ENCODE measurements at places on chromosomes 5 and 9. TPM values are rescaled to one million over a fixed set of nuclear protein-coding genes. Genes with fewer than 3 reads are reported as not detected.
A peak's percentile ranks its signal among the peaks of the same experiment; 100 is the strongest.

GRCh38 chr5:88883059-88883835, at the start of gene MEF2C:
TSS of gene MEF2C (minus strand) at chr5:88883184. CDS start at chr5:88823788, 59,396 bp downstream.
- peak; percentile 29 for DNase-seq

DNA sequence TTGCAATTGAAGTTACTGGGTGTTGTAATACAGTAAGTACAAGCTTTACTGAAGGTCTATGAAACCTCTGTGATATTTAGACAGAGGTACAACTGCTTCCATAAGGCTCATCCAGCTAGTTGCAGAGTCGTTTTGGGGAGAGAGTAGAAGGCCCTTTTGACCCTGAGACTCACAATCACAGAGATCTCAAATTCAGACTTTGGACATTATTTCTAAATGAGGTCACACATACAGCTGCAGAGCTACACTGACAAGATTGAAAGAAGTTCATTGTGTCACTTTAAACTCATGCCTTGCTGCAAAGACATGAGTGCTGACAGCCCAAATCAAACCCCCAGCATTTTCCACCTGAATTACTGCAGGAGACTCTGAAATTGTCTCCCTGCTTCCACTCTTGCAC, 205.9 kb upstream of the TMEM161B start:
- no peak for DNase-seq

DNA sequence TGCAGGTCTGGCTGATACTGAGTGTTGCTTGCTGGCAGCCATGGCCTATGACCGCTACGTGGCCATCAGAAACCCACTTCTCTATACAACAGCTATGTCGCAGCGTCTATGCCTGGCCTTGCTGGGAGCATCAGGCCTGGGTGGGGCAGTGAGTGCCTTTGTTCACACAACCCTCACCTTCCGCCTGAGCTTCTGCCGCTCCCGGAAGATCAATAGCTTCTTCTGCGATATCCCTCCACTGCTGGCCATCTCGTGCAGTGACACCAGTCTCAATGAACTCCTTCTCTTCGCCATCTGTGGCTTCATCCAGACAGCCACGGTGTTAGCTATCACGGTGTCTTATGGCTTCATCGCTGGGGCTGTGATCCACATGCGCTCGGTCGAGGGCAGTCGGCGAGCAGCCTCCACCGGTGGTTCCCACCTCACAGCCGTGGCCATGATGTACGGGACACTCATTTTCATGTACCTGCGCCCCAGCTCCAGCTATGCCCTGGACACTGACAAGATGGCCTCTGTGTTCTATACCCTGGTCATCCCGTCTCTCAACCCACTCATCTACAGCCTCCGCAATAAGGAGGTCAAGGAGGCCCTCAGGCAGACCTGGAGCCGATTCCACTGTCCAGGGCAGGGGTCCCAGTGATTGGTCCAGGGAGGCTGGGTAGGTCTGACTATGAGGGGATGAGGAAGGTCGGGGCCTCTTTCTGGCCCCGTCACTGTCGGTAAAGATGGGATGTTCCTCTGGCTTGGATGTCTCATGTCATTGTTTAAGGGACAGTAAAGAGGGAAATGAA, 718 bp downstream of the OR5C1 start:
- DNase-seq: no peak

DNA sequence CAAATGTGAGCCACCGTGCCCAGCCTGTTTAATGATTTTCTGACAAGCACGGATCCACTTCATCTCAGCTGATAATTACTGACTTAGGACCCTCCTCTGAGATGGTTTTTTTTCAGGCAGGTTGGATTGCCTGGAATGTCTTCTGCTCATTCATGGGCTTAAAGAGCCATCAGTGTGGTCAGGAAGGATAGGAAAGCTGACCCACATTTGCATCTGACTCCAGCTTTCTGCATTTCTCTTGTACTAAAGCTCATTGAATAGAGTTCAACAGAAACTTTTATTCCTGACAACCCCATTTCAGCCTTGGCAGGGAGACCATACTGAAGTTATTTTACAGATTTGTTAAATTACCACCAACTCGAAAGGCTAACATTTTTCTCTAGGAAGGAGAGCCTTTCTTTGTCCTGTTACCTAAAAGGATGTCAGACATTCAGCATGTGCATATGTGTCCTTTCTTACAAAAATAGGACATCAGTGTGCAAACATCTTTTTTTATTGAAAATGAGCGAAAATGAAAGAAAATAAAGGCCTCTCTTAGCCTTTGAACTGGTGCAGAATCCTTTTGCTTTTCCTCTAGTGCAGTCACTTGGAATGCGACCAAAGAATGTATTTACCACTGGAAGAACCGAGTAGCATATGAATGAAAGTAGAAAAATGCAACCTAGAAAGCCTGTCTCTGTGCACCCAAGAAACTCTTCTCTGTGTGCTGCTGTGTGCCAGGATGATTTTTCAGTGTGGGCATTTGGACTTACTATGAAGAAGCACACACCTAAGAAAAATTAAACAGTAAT, 26.6 kb downstream of the ADCY2 start:
- no peak for DNase-seq

- no peak for DNase-seq
Observed at GRCh38 chr9:81079055-81079454, 610.3 kb downstream of the TLE1 start.

GRCh38 chr5:176543428-176544182, 5.5 kb upstream of the CDHR2 start:
- no peak for DNase-seq

- DNase-seq: no peak
Observed at GRCh38 chr5:137792303-137792702, 38.1 kb upstream of the HNRNPA0 start.

MEIKIN gene
- total RNA-seq: not detected

DNA sequence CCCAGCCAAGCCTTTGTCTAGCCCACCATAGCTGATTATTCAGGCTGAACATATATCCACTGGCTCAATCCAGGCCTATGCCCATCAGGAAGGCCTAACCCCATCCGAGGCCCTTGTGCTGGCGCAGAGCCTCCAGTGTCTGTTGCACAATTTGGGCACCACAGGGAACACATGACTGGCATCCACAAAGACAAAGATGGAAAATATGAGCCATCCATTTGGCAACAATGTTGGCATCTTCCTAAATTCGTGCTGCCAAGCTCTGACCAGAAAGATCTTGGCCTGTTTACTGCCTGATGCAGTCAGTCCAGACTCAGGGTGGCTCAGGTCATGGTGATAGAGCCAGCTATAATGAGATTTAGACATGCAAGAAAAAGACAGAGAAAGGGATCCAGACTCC, 233.8 kb downstream of the PIK3R1 start:
- no peak for DNase-seq

DNA sequence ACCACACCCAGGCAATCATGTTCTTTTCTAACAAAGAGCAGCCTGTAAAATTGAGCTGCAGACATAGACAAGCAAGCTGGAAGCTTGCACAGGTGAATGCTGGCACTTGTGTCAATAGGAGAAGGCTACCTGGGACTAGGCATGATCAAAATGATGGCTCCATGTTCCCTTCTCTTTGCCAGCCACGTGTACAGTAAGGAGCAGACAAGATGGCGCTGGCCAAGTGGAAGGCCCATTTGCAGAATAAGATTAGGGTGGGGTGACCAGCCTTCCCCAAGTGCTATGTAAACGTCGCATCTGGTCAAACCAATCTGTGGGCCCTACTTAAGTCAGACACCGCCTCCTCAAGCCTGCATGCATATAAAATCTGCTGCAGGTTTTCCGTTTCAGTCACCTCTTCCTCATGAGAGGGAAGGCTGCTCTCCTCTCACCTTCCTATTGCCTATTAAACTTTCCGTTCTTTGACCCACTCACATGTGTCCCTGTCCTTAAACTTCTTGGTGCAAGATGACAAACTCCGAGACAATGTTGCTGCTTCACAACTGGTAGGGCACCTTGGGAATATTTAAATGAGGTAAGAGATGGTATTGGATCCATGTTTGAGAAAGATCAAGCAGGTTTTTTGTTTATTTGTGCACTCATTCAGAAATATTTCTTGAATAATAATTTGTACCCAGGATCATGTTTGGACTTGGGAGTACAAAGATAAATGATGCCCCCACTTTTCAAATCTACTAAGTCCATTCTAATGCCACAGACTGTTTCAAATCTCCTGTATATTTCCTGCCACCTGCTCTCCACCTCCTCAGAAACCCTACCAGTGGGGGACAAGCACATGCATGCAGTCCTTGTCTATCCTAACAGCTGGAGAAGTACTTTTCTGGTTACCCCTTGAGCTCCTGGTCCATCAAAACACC, 30.7 kb upstream of the TGFBR1 start:
- no peak for DNase-seq

DNA sequence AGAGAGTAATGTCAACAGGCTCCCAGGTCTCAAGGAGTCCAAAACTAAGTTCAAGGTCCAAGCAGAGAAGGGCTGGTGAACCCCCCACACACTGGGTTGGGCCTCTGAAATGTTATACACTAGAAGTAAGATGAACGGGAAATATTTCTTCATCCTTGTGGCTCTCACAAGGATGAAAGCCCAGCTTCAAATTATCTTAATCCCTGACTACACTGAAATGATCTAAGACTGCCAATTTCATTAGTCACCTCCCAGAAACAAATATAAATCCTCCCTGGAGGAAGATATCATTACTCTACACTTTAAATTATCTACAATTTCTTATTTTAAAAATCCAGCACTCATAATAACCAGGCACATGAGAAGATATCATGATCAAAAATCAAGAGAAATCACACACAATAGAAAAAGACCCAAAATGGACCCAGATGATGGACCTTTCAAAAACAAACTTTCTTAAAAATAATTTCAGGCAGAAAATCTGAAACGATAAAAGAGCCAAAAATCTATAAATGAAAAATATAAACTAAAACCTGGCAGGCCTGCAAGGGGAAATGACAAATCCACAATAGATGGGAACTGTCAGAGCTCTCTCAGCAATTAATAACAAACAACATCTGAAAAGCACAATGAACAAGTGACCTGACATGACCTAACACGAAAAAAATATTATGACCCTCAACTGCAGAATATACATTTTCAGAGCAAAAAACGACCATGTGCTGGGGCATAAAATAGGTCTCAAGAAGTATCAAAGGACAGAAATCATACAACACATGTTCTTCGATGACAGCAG, 117.4 kb downstream of the GPR21 start:
- no peak for DNase-seq

DNA sequence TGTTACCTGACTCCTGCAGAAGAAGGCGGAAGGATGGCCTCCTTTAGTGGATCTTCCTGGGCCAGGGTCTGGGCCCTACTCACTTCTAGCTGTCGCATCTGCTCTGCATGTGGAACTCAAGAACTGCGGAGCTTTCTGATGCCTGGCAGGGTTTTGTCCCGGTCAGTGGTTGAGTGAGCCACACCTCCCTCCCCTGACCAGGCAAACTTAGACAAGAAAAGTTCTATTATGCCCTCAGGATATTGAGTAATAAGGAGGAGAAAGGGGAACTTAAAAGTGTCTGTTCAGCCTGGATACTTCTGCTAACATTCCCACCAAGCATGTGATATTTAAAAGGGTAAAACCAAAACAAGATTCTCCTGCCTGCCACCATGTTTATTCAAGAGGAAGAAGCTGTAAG, at the start of gene FYB1:
TSS of gene FYB1 (minus strand) at position 127 of the 400 bp plus-strand sequence. CDS start 16,603 bp downstream, outside the sequence.
- no peak for DNase-seq

GRCh38 chr5:74054139-74054538, 428.1 kb downstream of the ARHGEF28 start:
- no peak for DNase-seq

DNA sequence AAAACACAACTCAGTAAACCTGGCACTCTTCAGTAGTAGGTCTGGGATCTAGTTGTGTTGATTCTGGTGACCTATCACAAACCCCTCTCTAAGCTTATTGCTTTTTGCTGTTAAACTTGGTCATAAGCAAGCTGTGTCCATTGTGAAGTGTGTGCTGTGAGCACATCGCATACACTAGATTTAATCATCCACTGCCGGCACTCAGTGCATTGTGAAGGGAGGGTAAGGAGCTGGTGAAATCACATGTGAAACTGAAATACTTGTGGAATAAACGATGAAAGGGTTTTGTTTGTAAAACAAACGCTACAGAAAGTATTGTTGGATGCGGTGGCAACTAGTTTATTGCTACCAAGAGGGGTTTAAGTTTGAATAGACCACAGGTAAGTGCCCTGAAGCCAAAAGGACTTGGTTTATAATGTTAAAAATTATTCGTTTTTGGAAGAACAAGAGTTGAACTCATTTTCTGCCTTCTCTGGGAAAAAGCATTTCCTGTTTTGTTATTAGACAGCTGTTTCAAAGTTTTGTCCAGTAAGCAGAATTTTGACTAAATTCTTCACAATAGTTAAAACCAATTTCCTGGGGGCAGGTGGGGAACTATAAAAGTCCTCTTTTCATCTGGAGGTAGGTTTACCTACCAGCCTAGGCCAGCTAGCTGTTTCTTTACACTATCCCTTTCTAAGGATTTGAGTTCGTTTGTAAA, 24.6 kb downstream of the TJP2 start:
- no peak for DNase-seq

DNA sequence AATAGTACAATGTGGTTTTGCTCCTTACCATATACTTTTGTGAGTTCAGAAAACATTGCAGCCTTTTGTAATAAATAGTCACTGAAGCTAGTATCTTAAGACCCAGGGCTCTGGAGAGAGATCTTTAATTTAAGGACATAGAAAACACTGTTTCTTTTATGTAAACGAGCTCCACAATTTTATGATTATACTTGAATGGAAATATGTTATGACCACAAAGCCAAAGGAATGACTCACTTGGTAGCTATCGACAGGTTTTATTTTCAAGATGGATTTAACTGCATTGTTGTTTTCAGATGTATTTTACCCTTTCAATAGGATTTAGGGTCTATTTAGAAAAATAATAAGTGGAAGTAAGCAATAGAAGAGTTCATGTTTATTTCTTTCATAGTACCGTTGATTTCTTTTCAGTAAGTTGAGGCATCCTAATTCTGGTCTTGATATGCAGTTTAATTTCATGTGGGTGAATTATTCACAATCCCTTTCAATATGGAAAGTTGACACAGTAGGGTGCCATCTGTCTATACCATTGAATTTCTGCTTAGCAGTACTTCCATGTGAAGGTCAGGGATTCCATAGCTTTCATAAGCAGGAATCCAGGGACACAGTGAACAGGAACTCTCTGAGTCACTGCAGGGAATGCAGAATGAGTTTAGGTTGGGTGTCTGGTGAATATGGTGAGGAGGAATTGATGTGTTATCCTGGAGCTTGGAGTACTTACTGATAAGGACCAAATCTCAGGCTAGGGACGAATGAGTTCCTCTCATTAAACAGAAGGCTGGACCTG, 157.6 kb downstream of the CD180 start:
- no peak for DNase-seq

DNA sequence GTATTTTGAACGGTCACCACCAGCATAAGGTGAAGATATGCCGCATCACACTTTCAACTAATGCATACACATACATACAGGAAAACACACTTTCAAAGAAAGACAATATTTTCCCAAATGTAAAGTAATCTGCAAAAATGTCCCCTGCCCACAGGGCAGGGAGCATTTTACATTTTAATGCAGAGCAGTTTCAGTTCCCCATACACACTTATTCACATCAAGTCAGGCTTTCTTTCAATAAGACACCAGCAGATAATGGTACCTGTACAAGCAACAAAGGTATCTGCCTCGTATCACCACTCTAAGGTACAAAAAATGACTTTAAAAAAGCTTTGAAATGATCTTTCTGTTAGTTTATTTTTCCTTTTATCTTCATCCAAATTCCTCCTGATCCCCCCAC, 247.1 kb upstream of the CCNG1 start:
- no peak for DNase-seq

GRCh38 chr5:112293587-112293986, 125.5 kb downstream of the EPB41L4A start:
- DNase-seq: no peak

All from chondrocyte (in vitro differentiated cells).